Stimulated activated CD4-positive, alpha-beta T cell treated with anti-CD3 and anti-CD28 coated beads, Interleukin-4, amount 100 ng/mL, for 4 hours (primary cell): ENCODE measurements at places on chromosomes 12 and 14.

DNA sequence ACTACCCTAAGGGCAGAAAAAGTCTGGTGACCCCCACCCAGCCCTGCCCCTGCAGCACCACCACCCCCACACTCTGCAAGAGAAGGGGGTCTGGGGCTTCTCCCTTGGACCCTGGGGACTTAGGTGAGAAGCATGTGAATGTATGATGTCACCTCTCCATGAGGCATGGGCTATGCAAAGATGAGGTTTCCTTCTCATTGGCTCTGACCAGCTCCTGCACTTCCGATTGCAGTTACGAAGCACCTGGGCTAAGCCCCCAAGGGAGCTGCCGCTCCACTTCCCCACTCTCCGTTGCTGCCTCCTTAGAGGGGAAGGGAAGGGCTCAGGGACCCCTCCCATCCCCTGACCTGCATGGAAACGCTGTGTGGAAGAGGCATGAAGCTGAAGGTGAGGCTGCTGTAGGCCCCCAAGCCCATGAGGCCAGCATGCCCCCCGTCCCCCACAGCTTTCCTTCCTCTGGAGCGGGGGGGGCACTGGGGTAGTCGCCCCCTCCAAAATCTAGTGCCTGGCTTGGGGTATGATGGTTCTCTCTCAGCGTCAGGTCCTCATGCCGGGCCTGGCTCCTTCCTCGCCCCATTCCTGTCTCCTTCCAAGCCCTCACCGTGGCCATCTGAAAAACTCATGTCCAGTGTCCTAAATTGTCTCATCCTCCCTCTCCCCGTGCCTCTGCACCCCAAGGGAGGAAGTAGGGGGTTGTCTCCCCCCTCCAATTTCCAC is 5.5 kb upstream of the DDX23 start:
- DNase-seq: no peak

DNA sequence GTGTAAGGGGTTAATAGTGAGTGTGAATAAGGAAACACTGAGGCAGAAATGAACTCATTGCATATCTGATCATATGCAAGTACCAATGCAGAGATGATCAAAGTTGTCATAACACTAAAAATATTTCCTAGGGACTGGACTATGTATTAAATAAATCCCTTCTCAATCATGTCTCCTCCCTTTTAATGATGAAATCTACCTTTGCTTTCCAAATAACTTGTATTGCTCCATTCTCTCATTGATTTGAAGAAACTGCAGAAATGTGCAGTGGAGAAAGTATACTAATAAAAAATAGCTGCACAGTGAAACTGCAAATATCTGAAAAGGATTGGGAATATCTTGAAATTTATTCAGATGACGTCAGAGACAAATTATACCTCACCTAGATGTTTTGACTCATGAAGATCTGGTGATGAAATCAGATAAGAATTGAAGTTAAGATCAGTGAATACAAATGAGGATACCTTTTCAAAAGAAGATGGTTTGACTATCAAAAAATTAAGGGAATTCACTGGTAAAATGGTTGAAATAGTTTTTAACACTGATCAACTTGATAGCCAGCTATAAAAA is 1264.9 kb upstream of the USP15 start:
- no peak for DNase-seq

DNA sequence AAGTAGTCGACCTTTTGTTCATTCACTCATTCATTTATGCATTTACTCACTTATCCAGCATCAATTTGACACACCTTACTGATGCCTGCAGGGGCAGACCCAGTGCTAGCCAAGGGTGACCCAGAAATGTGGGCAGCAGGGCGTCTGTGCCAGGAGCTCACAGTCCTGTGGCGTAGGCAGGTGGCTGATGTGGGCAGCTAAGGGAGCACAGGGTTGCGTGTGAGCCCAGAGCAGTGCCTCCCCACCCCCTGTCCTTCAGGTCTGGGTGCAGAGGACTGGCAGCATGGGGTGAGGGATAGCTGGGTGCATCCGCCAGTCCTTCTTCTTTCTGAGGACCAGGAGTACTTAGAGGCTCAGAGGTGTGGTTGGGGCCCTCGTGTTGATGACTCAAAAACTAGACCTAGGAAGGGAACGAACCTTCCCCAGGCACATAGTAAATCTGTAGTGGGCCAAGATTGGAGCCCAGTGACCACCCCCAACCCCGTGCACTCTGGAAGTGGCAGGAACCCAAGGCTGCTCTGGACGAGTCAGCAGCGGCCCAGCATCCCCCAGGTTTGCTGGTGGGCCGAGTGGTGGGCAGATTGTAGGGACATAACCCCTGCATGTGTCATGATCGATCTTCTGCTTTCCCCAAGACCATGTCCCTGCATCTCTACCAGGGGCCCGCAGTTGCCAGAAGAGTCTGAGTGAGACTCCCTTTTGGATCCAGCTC is 63.9 kb downstream of the BEGAIN start:
- no peak for DNase-seq

DNA sequence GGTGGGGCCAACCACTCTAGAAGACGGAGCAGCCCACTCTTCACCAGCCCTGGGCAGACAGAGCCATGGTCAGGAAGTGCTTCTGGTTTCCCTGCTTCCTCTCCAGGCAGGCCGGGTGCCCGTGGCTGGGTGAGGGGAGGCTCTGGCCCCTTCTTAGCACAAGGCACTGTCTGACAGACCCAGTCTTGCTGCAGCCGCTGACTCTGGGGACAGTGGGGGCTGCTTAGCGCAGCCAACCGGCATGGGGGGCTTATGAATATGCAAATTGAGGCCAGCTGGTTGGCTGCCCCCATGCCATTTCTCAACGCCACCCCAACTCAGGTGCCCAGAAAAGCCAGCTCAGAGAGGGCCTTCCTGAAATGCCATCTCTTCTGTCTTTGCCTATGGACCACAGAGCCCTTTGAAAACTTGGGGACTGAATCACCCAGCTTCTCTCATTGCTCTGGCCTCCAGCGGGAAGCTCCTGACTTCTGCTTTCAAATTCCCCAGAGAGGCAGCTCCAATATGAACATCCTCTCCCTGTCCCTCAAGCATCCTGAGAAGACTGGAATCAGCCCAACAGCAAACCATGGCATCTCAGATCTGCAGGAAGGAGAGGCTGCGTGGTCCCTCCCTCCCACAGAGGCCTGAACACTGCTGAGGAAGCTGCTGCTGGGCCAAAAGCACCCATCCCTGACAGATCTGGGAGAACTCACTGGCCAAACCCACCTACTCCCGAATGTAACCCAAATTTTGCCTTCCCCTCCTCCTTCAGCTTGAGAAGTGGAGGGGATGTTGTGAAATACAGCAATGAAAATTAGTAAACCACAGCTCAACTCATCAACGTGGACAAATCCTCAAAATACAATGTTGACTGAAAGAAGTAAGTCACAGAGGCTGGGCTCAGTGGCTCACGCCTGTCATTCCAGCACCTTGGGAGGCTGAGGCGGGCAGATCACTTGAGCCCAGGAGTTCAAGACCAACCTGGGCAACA is at the start of gene PROX2:
Gene PROX2, minus strand, starts transcription at position 205 of the 973 bp plus-strand sequence. CDS start 12,311 bp downstream, outside the sequence.
- DNase-seq: peak; percentile 6

DNA sequence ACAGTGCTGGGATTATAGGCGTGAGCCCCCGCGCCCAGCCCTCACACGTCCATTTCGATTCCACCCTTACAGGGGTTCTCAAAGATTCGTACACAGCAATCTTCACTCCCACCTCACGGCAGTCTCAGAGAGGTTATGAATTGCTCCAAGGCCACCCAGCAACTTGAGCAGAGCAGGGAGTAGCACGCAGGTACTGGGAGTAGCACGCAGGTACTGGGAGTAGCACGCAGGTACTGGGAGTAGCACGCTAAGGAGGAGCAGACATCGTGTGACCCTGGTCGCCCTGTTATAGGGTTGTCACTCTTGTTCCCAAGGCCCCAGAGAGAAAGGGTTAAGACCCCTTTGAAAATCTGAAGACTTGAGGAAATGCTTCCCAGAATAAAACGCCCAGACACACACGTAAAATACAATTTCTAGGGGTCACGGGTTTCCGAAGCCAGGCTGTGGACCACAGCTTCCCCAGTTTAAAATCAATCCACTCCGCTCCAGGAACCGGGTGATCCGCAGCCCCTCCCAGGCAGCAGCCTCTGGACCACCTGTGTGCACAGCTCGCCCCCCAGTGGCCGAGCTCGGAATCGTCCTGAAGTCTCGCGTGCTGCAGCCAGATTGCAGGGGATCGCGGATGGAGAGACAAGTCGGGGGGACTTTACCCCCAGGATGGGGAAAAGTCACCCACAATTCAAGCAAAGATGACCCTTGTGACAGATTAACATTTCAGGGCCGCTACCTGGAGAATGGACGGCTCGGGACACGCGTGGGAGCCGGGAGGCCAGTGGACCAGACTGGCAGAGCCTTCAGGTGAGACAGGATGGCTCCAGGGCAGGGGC is 92.0 kb downstream of the SCARB1 start:
- peak; percentile 67 for DNase-seq

DNA sequence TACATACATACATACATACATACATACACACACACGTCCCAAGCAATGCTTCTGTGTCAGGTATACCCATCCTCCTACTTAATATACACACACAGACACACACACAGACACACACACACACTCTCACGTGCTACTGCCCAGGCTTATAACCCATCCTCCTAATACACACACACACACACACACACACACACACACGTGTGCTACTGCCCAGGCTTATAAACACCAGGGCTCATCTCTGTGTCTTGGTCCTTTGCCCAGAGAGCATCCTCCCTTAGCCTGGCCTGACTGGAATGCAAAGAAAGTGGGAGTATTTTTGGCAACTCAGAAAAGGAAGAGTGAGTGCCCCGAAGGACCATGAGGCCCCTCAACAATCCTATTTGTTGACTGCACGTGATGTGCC is 129.0 kb downstream of the RBM19 start:
- DNase-seq: no peak
